SHP77 (cell line): ENCODE measurements at places on chromosomes 2 and 18.

GRCh38 chr2:25273985-25274535, 67.7 kb downstream of the DNMT3A start:
- no peak for DNase-seq

- no peak for DNase-seq
Observed at GRCh38 chr2:15649561-15650255, 58.0 kb downstream of the DDX1 start.

- DNase-seq, result no peak
Observed at GRCh38 chr2:24163601-24164000, 11.3 kb upstream of the FAM228A start.

- no peak for DNase-seq
Observed at GRCh38 chr2:84187258-84187657, 271.8 kb downstream of the SUCLG1 start.

GRCh38 chr2:186503827-186504606, 18.0 kb downstream of the ZC3H15 start:
- peak; percentile 16 for DNase-seq
